ENCODE measurements at places on chromosomes 3 and 15.
A peak's percentile ranks its signal among the peaks of the same experiment; 100 is the strongest.

GRCh38 chr3:167830007-167830406, 94.5 kb downstream of the SERPINI1 start:
- DNase-seq: no peak

- no peak for DNase-seq
Measured at GRCh38 chr3:39531066-39531465, 63.6 kb downstream of the MOBP start.

GRCh38 chr3:106126067-106126845, 257.4 kb upstream of the CBLB start:
- no peak for DNase-seq

DNA sequence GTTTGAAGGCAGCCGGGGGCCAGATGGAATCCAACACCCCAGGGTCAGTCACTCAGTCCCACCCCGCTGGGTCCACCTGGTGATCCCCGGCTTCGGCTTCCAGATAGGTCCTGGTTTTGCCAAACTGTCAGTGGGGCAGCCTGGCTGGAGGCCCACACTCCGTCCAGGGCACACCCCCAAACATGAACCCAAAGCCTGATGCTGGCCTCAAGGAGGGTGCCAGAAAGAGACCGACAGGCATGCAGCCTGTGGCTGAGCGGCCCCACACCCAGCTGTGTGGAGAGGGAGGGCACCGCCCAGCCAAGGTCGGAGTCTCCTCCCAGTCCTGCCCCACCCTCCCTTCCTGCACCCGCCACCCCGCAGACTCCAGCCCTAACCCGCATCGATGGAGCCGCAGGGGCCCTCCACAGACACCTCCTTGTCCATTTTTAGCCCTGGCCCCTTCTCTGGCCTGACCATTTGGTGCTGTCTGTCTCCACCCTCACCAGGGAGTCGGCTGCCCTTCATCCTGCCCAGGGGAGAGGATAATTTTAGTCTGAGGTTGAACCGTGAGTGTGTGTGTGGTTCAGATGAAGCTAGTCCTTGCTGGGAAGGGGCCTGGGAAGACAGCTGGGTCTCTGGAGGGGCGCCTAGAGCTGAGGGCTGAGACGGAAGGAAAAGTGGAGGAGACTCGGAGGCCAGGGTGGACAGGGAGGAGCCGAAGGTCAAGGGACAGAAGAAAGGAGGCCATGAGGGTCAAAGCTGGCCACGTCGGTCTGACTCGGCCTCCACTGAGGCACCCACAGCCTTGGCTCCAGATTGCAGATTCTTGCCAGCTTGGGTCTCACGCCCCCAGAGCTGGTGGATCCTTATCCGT, 23.1 kb downstream of the TNK2 start:
- DNase-seq: no peak

GRCh38 chr3:133745981-133746711, at the start of gene TF:
Gene TF, plus strand, starts transcription at chr3:133746393. Its CDS starts 48 bp downstream, at chr3:133746441.
- no peak for DNase-seq

DNA sequence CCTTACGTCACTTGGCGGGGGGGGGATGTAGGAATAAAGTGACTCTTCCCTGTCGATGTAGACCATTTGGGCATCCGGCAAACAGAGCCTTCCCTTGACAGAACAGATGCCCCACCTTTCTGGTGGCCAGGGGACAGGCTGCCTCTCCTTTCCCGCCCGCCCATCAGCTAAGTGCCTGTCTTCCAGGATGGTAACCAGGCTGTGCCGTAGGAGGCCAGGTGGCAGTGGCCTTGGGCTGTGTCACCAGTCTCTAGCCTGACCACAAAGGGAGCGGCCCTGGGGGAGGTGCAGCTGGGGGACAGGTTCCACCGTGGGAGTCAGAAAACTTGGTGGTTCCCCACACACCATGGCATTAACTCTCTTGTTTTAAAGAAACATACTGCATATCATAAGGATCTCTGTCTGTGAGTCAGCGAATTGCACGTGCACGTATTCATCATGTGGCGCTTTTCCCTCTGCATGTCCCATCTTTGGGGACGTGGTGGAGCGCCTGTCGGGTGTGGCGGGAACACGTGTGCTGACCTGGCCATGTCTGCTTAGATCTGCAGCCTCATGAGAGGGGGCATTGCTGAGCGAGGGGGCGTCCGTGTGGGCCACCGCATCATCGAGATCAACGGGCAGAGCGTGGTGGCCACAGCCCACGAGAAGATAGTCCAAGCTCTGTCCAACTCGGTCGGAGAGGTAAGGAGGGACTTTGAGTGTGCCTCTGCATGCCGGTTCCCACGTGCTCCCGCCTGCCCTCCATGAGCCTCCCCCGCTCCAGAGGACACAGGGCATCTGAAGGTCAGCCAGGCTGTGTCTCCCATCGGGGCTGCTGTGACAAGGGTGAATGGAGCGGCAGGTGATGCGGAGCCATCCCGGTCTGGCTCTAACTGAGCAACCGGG, 156.0 kb downstream of the NSMCE3 start:
- no peak for DNase-seq

DNA sequence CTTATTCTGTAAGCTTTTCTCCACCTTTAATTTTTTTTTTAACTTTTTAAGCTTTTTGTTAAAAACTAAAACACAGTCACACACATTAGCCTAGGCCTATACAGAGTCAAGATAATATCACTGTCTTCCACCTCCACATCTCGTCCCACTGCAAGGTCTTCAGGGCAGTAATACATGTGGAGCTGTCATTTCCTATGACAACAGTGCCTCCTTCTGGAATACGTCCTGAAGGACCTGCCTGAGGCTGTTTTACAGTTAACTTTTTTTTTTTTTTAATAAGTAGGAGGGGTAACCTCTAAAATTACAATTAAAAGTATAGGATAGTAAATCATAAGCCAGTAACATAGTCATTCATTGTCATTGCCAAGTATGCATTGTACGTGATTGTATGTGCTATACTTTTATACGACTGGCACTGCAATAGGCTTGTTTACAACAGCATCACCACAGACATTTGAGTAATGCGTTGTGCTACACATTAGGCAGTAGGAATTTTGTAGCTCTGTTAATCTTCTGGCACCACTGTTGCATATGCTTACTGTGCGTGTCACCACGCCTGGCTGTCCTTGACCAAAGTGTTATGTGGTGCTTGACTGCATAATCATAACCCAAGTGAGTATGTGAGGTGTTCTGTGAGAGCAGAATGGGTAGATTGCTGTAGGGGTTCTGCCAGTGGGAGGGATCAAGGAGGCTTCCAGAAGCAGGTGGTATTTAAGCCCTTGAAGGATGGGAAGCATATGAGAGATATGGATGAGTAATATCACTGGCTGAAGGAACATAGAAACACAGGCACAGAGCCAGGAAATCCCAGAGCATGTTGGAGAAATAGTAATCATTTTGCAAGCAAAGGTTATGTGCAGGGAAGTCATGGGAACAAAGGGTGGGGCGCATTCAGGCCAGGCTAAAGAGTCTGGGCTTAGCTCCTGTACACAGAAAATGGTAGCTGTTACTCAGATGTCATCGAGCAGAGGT, 18.3 kb downstream of the FBXO22 start:
- DNase-seq: no peak

DNA sequence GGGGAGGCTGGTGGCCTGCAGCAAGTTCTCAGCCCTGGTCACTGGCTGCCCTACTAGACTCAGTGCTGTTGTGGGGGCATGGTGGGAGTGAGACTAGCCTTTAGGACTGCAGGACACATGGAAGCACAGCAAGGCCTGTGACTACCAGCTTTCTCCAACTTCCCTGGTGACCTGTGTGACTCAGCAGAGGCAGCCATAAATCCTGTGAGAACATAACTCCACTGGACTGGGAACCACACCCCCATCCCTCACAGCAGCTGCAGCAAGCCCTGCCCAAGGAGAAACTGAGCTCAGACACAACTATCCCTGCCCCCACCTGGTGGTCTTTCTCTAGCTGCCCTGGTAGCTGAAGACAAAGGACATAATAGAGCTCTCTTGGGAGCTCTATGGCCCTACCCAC, 111.3 kb downstream of the DCLK3 start:
- no peak for DNase-seq

DNA sequence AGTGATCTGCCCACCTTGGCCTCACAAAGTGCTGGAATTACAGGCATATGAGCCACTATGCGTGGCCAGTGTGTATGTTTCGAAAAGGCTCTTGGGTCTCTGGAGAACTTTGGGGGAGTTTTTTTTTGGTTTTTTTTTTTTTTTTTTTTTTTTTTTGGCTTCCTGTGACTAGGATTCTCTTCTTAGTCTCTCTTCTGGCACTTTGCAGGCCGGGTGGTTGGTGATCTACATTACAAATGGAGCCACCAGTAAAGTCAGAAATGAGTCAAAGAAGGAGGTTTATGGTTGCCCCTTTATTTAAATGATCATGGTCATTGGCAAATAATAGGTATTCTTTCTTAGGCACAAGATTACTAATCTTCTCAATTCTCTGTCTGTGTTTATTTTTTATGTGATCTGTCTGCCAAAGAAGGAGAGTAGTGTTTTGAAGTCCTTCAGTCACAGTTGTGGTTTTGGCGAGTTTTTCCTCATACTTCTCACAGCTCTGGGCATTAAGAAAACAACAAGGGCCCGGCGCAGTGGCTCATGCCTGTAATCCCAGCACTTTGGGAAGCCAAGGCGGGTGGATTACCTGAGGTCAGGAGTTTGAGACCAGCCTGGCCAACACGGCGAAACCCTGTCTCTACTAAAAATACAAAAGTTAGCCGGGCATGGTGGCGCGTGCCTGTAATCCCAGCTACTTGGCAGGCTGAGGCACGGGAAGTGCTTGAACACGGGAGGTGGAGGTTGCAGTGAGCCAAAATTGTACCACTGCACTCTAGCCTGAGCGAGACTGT, 38.3 kb downstream of the PDE8A start:
- DNase-seq: no peak

DNA sequence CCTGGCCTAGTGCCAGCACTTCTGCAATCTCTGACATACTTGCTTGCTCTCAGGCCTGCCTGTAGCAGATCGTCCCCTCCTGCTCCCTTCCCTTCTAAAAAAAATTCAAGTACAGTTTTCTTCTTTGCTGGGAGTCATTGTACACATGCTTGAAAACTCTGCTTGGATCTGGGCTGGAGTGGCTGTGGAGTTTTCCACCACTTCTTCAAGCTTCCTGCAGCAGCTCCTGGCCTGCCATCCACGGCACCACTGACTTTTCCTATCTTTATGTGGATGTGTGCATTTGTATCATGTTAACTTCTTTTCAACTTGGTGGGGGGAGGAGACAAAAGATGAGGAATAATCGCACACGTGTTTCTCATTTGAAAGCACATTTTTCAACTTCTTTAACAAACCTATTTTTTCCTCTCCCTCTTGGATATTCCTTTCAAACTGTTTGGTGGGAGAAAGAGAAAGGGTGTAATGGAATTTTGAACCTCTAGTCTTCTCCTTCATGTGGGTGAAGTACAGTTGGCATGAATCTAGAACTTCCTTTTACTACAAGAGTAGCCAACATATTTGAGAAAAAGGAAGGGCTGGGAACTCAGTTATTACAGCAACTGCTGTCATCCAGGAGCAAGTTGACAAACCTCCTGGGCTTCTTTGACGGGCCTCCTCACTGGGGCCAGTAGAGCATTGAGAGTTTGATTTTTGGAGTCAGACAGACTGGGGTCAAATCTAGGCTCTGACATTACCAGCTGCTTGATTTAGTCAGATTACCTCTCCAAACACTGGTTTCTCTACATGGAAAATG, 61.2 kb upstream of the LRTM1 start:
- no peak for DNase-seq

GRCh38 chr3:46677411-46677726, 16.1 kb downstream of the ALS2CL start:
- DNase-seq: no peak

DNA sequence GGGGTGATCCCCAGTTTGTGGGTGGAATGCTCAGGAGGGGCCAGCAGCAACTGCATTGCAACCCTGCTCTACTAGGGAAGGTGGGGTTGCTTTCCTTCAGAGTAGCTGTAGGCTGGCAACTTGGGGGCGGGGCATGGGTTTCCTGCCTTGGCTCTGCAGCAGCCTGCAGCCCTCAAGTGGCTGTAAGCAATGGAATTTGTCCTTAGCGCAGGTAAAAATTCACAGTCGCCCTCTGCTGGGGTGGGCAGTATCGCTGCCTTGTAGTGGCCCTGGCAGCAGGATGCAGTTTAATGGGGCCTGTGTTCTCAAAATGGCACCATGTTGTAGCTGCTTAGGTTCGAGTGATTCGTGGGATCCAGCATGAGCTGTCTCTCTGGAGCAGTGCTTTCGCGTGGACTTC, 29.8 kb downstream of the STT3B start:
- peak; percentile 31 for DNase-seq

DNA sequence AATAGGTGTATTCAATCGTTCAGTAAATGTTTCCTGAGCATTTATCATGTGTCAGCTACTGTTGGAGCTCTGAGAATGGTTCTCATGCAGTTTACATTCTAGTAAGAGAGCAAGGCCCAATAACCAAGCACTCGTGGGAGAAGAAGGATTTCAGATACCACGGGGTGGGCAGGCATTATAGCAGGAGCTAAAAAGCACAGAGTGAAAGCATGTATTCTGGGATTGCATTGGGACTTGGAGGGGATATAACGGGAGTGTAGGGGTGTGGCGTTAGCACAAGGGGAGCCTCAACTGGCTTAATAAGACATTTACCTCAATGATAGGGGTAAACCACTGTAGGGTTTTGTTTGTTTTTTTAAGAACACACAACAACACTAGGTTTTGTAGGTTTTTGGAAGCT, 1.6 kb upstream of the SIAH2 start:
- DNase-seq: no peak

GRCh38 chr15:90607361-90607760, 77.6 kb downstream of the CRTC3 start:
- DNase-seq: no peak

DNA sequence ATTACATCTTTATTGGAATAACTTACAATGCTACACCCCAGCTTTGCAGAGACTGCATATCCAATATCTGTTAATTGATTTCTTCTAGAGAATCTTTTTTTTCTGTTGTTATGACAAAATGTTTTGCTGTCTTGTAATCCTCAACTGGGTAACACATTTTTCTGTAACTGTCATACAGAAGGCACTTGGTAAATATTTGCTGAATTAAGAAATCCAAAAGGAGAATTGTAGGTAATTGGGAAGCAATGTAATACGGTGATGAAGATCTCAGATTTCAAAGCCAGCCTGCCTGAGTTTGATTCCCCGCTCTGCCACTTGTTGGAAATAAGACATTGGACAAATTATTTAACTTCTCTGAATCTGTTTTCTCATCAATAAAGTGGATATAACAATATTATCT, 169.1 kb downstream of the WDR72 start:
- no peak for DNase-seq

- DNase-seq: no peak
Measured at GRCh38 chr3:5321666-5322340, 134.3 kb downstream of the EDEM1 start.

GRCh38 chr15:60539016-60539415, 60.1 kb upstream of the ICE2 start:
- DNase-seq: no peak

GRCh38 chr15:57624730-57625129, 33.0 kb downstream of the MYZAP start:
- DNase-seq: no peak

- no peak for DNase-seq
Measured at GRCh38 chr15:55230051-55230670, 33.4 kb upstream of the RSL24D1 start.
